ENCODE measurements at places on chromosomes 16 and 17.

DNA sequence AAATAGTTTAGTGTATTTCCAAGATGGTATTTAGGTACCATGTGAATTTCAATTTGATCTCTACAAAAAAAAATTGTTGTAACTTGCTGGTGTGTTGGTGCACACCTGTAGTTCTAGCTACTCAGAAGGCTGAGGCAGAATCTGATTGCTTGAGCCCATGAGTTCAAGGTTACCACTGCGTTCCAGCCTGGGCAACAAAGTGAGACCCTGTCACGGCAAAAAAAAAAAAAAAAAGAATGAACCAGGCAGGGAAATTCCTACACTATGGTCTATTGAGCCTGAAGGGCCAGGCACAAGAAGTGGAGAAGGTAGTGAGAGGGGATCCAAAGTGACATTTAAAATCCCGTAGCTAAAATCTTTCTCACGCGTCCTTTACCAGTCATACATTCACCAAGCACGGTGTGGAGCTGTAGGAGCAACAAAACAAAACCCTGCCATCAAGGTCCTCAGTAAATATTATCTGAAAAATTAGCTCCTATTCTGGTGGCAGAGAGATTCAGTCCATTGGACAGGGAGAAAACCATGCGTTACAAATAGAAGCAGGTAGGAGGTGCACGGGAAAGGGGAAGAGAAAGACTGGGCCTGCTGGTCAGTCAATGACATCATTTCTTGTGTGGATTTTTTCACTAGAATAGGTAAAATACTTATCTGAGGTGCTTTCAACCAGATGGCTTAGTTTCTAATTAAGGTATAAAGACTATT lies 27.3 kb downstream of the TXNDC11 start:
- DNase-seq: no peak

DNA sequence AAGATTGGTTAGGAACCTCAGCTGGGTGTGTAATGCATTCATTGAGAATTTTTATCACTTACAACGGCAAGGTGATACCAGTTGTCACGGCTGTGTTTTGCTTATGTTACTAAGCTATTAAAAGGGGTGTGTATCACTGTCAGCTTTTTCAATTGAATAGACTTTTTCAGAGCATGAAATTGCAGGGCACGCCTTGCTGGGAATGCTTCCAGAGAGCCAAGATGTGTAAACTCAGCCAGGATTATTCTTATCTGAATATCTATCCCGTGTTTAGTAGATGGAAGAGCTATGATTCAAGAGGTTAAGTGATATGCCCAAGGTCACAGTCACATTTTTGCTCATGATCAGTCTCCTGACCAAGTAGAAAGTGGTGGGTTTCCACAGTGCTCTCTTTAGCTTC lies 6.6 kb upstream of the TEKT3 start:
- DNase-seq: peak; percentile 44

- peak; percentile 43 for DNase-seq
These were observed 5.1 kb downstream of the KRT31 start for GRCh38 chr17:41392278-41392677.

DNA sequence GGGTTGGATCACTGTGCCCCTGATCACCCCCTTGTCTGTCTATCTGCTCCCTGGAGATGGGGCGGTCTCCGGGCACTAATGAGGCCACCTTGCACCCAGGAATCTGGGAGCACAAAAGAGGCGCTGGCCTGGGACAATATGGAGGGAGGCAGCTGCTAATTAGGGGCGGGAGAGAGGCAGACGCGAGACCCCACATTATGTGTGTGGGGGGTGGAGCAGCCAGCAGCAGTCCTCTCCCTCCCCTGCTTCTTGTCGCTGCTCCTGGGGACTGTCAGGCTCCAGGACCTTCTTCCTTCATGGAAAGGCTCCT lies 324 bp upstream of the HCRT start:
- no peak for DNase-seq

DNA sequence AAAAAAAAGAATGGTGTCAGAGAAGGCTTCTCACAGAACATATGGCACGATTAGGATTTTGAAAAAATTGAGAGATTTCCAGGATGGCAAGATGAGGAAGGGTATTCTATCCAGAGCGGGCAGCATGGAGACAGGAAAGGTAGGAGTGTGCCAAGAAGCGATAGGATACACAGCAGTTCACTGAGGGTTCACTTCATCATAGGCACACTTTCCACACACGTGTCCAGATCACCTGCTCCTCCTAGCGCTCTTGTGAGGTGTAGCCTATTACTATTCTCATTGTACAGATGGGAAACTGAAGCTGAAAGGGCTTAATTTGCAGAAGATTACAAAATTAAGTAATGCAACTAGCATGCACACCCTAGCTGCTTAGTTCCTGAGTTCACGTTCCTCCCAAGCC lies 6.2 kb upstream of the ELAC2 start:
- DNase-seq: no peak

GRCh38 chr16:48123104-48123788 lies 32.5 kb downstream of the ABCC12 start:
- DNase-seq: peak; percentile 99

GRCh38 chr17:2397247-2398171 lies 3.4 kb downstream of the MNT start:
- no peak for DNase-seq

- no peak for DNase-seq
These were observed 140.2 kb upstream of the CDC42EP4 start for GRCh38 chr17:73452009-73452408.

DNA sequence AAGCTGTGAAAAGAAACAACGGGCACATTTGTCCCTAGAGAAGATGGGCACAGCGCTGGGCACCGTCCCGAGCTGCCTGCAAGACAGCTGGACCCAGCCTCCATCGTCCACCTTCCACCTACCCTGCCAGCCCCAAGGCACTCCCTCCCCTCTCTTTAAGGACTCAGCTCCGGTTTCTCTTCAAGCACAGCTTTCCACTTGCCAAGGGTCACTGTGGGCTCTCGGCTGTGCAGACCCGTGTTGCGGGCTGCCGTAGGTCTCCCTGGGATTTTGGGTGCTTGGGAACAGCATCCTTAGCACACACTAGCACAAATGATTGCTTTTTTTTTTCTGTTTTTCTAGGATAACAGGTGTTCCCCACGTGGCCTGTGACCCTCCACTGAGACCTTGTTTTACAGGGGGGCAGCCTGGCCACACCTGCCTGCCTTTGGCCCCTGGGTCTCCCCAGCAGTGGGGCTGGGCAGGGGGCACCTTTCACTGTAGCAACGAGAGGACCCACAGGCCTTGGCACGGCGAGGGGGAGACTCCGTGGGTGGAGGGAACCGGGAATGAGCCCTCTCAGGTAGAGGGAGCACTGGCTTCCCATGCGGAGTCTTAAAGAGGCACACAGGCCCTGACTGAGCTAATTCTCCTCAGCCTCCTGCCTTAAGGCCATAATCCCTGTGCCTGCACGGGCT lies 1.4 kb downstream of the CHMP6 start:
- DNase-seq: no peak

DNA sequence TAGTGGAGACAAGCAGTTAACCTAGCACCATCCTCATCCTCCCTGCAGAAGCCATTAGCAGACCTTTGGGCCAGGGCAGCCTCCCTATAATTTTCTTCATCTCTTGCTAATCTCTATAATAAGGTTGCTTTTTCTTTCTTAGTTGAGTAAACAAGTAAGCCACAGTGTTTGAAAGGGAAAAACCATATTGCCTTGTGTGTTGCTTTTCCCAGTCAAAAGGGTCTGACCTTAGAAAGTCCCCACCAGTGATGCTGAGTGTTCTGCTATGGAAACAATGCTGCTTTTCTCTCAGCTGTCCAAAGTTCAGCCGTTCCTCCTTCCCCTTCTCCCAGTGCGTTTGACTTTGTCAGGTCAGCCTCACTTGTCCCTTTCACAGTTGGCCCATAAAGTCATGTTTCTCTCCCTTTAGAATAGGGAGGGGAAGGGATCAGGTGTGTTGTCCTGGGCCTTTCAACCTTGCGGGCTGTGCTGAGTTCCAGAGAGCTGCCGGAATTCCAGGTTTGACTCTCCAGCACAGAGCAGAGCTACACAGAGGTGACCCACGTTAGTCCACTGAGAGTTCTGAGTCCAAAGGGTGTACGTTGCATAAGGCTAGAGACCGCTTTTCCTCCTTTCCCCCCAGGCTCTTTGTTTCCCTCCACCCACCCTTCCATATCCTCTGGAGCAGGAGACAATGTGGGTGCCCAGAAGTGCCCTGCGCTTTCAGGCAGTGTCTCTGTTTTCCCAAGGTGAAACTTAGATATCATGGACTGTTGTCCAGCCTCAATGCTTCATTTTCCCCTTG lies 15.9 kb upstream of the CLEC18C start:
- no peak for DNase-seq

DNA sequence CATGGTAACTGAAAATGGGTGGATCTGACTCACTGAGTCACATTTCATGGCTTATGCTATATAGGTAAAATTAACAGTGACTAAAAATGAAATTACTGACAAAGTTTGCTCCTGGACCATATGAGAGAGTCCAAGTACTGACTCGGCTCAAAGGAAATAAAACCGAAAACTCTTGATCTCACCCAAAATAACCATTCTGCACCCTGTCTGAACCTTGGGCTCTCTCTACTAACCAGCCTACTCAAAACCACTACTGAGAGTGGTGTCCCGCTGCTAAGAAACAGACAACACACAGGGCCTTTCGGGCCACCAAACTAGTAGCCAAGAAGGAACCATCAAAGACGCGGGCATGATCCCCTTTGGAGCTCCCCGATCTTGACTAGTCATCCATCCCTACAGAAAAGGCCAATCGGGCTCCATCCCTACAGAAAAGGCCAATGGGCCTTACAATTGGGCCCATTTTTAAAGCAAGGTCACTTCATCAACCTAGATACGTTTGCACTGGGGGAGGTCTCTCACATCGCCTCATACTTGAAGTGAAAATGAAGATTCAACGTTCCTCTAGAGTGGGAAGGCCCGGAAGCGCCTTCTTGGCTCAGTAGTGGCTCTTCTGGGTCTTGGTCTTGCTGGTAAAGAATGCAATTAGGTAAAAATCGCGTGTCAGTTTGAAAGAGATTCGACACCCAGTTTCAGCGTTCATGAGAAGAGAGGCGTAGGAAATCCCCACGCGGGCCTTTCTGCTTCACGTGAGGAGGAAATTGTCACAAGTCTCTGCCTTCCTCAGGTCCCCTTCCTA lies 720 bp upstream of the ZPBP2 start:
- DNase-seq: no peak

GRCh38 chr16:3819746-3820724 lies 60.5 kb downstream of the CREBBP start:
- peak; percentile 91 for DNase-seq

DNA sequence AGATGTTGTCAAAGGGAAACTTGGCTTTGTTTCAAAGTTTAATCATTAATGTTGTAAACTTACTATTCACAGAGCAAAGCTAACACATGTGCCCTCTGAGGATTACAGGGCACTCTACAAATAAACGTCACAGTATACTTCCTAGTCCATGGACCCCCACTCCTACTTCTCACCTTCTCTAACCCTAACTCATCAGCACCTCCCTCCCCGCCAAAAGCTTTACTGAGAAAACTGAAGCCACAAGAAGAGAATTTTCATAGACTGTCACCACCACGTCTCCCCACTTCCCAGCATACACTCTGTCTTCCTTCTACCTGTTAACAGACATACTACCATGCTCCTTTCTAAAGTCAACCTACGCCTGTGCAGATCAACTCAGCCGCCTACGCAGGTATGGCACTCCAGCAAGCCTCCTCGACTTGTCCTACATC lies 29.0 kb downstream of the HELZ start:
- DNase-seq: no peak

- DNase-seq: peak; percentile 38
These were observed 2.5 kb downstream of the KANSL1 start for GRCh38 chr17:46190763-46191162.

DNA sequence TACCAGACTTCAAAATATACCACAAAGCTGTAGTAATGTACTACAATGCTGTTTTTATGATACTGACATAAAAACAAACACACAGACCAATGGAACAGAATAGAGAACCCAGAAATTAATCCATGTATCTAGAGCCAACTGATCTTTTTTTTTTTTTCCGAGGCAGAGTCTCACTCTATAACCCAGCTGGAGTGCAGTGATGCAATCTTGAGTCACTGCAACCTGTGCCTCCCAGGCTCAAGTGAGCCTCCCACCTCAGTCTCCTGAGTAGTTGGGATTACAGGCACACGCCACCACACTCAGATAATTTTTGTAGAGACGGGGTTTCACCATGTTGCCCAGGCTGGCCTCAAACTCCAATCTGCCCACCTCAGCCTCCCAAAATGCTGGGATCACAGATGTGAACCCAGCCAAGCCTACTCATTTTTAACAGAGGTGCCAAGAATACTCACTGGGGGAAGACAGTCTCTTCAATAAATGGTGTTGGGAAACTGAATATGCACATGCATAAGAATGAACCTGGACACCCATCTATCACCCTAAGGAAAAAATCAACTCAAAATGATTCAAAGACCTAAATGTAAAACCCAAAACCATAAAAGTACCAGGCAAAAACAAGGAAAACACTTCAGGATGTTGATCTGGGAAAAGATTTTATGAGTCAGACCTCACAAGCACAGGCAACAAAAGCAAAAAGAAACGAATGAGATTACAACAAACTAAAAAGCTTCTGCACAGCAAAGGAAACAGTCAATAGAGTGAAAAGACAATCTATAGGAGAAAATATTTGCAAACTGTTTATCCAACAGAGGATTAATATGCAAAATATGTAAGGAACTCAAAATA lies 63.1 kb downstream of the STX8 start:
- peak; percentile 84 for DNase-seq

DNA sequence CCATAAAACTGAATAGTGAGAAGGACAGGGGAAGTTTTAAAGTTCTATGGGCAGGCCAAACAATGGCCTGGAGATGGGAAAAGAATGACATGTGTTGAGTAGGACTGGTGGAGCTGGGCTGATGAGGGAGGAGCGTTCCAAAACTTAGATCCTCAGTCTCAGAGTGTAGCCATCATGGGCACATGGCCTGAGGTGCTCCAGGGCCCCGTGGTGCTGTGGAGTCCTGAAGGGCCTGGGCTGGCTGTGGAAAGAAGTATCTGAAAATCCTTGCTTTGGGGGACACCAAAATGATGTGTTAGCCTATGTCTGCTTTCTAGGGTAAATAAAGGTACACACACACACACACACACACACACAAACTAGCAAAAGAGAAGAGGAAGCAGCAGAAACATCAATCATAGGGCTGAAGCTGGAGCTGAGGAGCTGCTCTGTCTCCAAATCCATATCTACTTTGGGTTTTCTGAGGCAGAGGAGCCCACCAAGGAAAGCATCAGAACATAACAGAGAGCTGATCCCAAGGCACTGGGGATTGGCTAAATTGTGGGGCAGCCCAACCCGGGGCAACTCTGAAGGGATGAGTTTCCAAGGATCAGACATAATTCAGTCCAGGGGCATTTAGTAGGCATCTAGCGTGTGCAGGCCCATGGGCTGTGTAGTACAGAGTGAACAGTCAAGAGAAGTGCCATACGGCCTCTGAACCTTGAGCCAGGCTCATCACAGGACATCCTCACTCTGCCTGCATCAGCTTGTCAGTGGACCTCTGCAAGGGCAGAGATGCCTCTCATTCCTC lies 85.2 kb downstream of the C16orf78 start:
- no peak for DNase-seq

GRCh38 chr17:75684924-75685323 lies 17.8 kb downstream of the SAP30BP start:
- DNase-seq: peak; percentile 93

DNA sequence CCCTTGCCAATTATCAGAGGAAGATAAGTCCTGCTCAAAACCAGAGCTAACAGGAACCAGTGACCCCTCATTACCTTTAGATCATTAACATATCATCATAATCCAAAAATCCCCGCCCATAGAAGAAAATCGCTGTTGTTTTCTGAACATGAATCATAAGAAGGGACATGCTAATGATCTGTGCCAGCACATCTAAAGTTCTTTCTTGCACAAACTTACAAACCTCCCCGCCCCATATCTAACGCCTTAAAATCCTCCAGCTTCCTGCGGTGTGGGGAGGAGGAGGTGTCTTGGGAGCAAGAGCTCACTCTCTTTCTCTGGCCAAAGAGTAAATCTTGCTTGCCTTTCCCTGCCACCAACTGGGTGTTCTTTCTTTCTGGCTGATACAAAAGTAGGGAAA lies 78.3 kb downstream of the IRX3 start:
- DNase-seq: no peak
